ENCODE measurements at places on chromosomes 3 and 15.

GRCh38 chr15:40985541-40986330, 32.5 kb downstream of the CHAC1 start:
- no peak for DNase-seq

DNA sequence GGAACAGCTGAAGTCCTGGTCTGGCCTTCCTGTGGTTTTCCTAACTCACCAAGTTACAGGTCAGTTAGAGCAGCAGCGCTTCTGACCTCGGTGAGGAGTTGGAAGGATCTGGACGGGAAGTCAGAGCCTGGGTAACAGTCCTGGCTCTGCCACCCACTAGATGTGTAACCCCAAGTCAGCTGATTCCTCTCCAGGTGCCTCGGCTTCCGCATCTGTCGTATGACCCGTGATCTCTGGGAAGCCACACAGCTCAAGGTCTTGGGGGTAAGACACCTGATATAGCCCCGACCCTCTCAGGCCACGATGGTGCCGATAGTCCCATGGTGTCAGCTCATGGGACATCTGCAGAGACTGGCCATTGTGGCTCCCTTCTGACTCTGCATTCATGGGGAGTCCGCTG, 8.3 kb upstream of the PIGZ start:
- no peak for DNase-seq

DNA sequence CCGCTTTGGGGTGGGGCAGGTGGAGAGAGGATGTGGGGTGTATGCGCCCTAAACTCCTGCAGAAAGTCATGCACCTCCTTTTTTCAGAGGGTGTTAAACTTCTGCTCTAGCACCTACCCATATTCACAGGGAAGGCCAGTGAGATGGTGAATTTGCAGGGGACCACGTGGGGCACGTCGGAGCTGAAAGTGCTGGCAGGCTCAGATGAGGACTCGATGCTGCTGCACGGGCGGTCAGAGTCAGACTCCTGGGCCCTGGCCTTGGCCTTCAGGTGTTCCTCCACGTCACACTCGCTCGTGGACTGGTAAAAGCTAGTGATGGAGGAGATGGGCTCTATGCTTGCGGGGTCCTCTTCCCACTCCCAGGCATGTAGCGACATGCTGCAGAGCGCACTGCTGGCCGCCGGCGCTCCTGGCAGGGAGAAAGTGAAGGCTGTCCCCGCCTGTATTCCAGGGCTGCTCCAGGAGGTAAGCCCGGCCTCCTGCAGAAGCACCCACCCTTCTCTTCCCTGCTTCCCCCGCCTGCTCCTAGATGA, 883 bp downstream of the CFAP92 start:
- no peak for DNase-seq

DNA sequence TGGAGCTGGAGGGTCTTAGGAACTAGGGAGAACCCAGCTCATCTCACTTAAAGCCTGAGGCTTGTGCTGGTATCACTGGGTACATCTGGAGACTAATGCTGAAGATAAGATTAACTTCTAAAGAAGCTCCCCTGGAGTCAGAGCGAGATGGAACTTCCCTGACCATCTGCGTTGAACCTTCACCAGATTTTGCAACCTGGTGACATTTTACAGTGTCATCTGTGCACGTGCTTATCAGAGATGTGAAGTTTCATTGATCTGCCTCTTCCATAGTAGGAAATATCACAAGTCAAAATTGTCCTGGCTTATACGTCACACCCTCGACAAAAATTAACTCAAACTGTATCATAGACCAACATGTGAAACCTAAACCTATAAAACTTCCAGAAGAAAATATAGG, 395.5 kb downstream of the SHQ1 start:
- no peak for DNase-seq

GRCh38 chr3:71069797-71070196, 513.7 kb downstream of the FOXP1 start:
- peak; percentile 77 for DNase-seq

GRCh38 chr3:130093741-130094391, 12.2 kb downstream of the ALG1L2 start:
- peak; percentile 28 for DNase-seq

GRCh38 chr3:61875976-61876671, 314.8 kb downstream of the PTPRG start:
- no peak for DNase-seq

GRCh38 chr15:100558771-100559254, 30.1 kb upstream of the CERS3 start:
- DNase-seq = no peak

DNA sequence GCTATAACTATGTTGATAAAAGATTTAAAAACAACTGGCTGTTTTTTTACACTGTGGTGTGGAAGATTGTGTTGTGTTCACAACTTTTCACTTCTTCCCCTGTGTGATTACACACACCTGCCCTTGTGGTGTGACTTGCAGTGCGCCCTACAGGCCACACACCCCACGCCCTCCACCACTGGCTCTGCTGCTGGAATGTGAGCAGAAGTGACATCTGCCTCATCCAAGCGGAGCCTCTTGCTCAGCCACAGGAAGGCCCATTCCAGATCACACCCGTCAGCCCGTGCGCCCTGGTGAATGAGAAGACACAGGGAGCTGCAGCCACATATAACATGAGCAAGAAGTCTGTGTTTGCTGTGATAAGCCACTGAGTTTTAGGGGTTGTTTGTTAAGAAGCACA, 7.0 kb downstream of the CCR2 start:
- no peak for DNase-seq

All from CD4-positive, alpha-beta T cell treated with Interleukin-4 for 4 hours (primary cell).